ENCODE measurements at places on chromosomes 11 and 22.

DNA sequence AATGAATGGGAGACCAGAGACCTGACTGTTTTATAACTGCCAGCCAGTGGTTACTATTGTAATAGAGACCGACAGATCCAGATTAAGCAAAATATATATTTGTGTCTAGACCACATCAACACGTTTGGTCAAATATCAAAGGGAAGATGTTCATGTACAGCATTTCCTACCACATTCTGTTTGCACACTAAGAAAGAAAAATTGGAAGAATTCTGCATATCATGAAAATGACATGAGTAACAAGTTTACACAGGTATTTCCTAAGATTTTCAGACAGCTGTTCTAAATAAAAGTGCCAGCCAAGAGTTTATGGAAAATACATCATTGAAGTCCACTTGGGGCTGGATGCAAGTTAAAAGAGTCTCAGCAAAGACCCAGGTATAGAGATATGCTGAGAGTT, 145.5 kb upstream of the ANO3 start:
- no peak for DNase-seq

DNA sequence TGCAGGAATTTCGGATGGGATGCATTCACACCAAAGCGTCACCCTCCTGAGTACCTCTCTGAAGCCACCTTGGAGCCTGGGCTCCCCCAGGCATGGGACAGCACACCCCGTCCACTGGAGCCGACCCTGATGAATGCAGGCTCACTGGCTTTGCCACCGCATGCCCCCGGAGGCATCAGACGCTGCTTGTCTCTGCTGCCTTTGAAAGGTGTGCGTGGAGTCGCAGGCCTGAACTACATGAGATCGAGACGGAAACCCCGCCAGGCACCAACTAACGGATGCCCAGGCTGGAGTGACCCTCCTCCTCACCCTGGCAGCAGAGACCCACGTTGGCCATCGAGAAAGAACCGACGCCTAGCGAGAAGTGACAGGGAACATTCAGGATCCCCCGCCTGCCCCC, 22.5 kb downstream of the KRTAP5-5 start:
- no peak for DNase-seq

- no peak for DNase-seq
These were observed at the start of gene LAYN for GRCh38 chr11:111540114-111540936. Gene LAYN (plus strand): TSS chr11:111540720. CDS start chr11:111540844, 124 bp downstream.

DNA sequence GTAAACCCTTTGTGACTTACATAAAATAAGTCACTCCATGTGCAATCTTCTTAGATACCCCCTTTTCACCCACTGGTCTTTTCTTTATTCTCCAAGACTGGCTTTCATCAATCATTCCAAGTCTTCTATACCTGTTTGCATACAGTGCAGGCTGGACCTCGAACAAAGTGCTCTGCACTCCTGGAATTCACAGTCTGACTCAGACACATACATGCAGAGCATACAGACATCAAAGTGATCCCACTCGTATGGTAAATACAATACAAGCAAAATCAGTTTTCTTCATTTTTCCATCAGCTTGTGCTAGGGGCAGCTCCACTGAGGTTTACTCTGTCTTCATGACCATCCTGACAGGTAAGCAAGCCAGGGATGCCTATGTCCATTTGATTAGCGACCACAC, 16.8 kb upstream of the TMPRSS5 start:
- no peak for DNase-seq

- DNase-seq = no peak
These were observed 63.5 kb upstream of the WNT11 start for GRCh38 chr11:76269661-76270261.

- DNase-seq = no peak
These were observed 536.6 kb downstream of the SOX6 start for GRCh38 chr11:15819679-15820286.
